Ascending aorta (tissue), 2 donors: ENCODE measurements at places on chromosomes 2 and 18. TPM values are rescaled to one million over a fixed set of nuclear protein-coding genes. Genes with fewer than 3 reads are reported as not detected.

The CAPN14 gene
- not detected for total RNA-seq

The UCN gene
- not detected for total RNA-seq

The CTAGE1 gene
- not detected for total RNA-seq

The CHRNG gene
- total RNA-seq, result not detected

The ANKMY1 gene
- 14.4 TPM for total RNA-seq

The SERPINB3 gene
- total RNA-seq, result 0.21 TPM

The UPP2 gene
- not detected for total RNA-seq

The ANKRD12 gene
- 11.4 TPM for total RNA-seq

DNA sequence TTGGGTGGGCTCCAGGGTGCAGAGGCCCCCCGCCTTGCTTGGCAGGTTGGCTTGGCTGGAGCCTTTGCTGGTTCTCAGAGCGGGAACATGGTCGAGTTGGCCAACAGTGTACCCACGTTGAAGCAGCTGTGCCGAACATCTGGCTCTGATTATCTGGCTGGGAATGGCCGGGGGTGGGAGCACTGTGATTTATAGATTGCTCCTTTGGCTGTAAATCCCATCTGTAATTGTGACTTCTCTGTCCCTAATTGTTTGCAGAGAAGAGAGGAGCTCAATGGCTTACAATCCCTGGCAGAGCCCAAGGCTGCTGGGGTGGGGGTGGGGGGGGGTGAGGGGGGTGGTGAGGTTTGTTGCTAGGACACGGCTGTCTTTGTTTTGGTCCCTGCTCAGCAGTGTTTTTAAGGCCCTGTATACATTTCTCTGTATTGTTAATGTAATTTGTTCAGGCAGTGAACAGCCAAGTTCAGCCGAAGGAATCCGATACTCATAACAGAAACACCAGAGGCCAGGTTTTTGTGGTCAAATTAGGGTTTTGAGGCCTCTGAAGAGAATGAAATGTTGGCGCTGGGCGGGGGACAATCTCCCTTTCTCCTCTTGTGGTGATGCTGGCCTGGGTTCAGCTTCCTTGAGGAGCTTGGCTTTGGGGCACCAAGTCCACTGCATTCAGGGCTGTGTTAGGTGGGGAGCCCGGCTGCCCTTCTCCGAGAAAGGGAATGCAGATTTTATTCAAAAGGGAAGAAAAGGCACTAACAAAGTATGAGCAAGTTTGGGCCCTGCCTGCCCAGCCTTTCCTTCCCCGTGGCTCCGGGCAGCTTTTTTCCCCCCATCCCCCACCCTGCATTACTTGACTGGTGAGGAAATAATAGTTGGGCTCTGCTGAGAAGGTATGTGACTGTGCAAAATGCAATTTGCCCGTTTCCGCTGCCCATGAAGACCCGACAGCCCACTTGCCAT lies 82.5 kb downstream of the TCF7L1 start:
- H3K27ac ChIP-seq, result peak overlapping the region; percentile 51
- H3K4me1 ChIP-seq, result peaks cover 35% of the 10 kb centered on the region
- no peaks in the 10 kb centered on the region for H3K27me3 ChIP-seq

DNA sequence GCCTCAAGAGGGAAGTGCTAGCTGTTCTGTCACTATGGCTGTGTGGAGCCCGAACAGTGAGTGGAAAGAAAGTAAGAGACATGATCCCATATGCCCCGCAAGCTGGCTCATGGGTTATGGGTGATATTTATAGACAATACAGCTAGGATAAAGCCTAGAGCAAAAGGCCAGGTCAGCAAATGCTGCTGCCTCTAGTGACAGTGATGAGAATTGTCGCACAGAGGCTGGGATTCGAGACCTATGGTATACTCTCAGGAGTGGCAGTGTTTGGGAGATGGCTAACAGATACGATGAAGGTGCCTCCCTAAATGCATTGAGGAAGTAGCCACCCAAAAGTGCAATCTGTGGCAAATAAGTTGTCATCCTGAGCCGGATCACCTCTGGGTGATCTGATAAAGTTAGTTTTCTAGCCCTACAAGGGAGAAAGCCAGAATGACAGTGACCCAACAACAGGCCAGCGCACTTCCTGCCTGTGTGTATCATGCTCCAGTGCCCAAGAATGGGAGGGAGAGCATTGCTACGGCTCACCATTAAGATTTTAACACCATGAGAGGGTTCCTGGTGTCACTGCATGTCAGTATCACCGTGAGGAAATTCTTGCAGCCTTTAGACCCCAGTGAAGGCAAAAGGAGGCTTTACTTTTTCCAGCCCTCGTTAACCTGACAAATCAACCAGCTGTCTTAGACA lies 92.2 kb upstream of the TGFA start:
- no peaks in the 10 kb centered on the region for H3K4me1 ChIP-seq
- no peak overlapping the region for H3K4me3 ChIP-seq
- DNase-seq, result no peak
- no peaks in the 10 kb centered on the region for H3K36me3 ChIP-seq
- no peaks in the 10 kb centered on the region for H3K27me3 ChIP-seq
- H3K27ac ChIP-seq, result no peak overlapping the region

- no peaks in the 10 kb centered on the region for H3K36me3 ChIP-seq
- DNase-seq, result peak; percentile 87
- peaks cover 22% of the 10 kb centered on the region for H3K4me1 ChIP-seq
- H3K27me3 ChIP-seq, result no peaks in the 10 kb centered on the region
- H3K4me3 ChIP-seq, result peak overlapping the region; percentile 68
- H3K27ac ChIP-seq, result peak overlapping the region; percentile 89
Measured at GRCh38 chr18:13217466-13217961, 1.0 kb upstream of the LDLRAD4 start.

- no peak overlapping the region for H3K4me3 ChIP-seq
- no peaks in the 10 kb centered on the region for H3K27me3 ChIP-seq
- no peak for DNase-seq
- no peak overlapping the region for H3K27ac ChIP-seq
- H3K36me3 ChIP-seq, result no peaks in the 10 kb centered on the region
- peaks cover 13% of the 10 kb centered on the region for H3K4me1 ChIP-seq
Measured at GRCh38 chr18:9740071-9740470, 32.0 kb downstream of the RAB31 start.

GRCh38 chr18:30288662-30289414 lies 753.7 kb downstream of the DSC3 start:
- no peak overlapping the region for H3K27ac ChIP-seq
- H3K4me3 ChIP-seq, result no peak overlapping the region
- no peaks in the 10 kb centered on the region for H3K27me3 ChIP-seq
- no peak for DNase-seq
- H3K4me1 ChIP-seq, result no peaks in the 10 kb centered on the region
- H3K36me3 ChIP-seq, result no peaks in the 10 kb centered on the region

GRCh38 chr2:20034821-20035220 lies 16.6 kb downstream of the LAPTM4A start:
- H3K27ac ChIP-seq, result no peak overlapping the region
- no peaks in the 10 kb centered on the region for H3K27me3 ChIP-seq
- no peak for DNase-seq
- H3K36me3 ChIP-seq, result peaks cover 78% of the 10 kb centered on the region
- no peaks in the 10 kb centered on the region for H3K4me1 ChIP-seq
- H3K4me3 ChIP-seq, result no peak overlapping the region

DNA sequence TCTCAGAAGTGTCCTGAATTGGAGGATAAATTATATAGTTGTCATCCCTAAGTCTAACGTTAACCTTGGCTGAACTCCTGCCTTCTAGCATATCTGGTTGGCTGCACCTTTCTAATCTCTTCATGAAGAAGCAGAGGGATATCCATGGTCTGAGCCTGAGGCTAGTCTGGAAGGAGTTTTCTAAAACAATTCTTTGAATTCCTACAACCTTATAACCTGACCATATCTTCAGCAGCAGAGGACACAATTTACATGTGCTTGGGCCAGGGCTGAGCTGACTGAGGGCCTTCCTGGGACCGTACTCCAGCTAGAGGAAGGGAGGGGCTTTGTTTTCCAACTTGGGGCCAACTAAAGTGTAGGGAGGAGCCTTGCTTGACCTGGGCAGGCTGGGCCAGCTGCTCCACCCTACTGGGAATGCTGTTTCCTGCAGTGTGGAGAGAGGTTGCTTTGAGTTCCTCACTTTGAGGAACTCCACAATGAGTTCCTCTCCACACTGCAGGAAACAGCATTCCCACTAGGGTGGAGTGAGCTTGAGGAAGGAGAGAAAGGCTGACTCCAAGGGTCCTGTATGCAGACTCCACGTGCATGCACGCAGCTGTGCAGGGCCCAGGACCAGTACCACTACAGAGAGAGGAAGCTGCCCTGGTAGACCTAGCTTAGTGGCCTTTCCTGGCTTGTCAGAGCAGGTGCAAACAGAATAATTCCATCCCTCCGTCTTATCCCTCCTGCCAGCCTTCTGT lies 19.6 kb downstream of the CEP68 start:
- peak overlapping the region; percentile 68 for H3K27ac ChIP-seq
- H3K4me1 ChIP-seq, result peaks cover 16% of the 10 kb centered on the region
- DNase-seq, result no peak
- no peak overlapping the region for H3K4me3 ChIP-seq
- H3K36me3 ChIP-seq, result peaks cover 69% of the 10 kb centered on the region

- DNase-seq, result no peak
- peaks cover 5% of the 10 kb centered on the region for H3K4me1 ChIP-seq
- H3K27me3 ChIP-seq, result no peaks in the 10 kb centered on the region
- no peak overlapping the region for H3K27ac ChIP-seq
Measured at GRCh38 chr2:30445266-30445821, 1.7 kb upstream of the LCLAT1 start.

- no peak overlapping the region for H3K4me3 ChIP-seq
- no peaks in the 10 kb centered on the region for H3K4me1 ChIP-seq
- no peaks in the 10 kb centered on the region for H3K36me3 ChIP-seq
- H3K27ac ChIP-seq, result no peak overlapping the region
- no peaks in the 10 kb centered on the region for H3K27me3 ChIP-seq
- DNase-seq, result no peak
Measured at GRCh38 chr2:71060871-71061270, 7.6 kb upstream of the NAGK start.

DNA sequence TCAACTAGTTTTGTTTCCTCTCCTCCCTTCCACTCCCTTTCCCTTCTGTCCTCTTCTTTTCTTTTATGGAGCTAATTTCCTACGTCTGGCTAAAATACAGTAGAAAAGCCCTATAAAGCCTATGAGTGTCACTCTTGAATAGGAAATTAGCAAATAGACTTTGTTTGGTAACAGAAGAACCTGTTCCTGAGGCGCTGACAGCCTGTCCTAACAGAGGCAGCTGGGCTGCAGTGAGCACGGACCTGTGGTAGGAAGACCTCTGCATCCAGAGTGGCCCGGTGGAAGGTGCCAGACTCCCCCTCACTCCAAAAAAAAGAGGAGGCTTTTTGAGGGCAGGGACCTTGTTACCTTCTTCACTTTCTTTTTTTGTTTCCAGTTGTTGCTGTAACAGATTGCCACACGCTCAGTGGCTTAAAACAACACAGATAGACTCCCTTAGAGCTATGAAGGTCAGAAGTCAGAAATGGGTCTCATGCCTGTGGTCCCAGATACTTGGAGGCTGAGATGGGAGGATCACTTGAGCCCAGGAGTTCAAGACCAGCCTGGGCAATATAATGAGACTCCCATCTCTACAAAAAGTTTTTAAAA lies 81.2 kb upstream of the TXNDC2 start:
- peak overlapping the region; percentile 59 for H3K27ac ChIP-seq
- no peak for DNase-seq
- peaks cover 41% of the 10 kb centered on the region for H3K4me1 ChIP-seq
- no peaks in the 10 kb centered on the region for H3K27me3 ChIP-seq

DNA sequence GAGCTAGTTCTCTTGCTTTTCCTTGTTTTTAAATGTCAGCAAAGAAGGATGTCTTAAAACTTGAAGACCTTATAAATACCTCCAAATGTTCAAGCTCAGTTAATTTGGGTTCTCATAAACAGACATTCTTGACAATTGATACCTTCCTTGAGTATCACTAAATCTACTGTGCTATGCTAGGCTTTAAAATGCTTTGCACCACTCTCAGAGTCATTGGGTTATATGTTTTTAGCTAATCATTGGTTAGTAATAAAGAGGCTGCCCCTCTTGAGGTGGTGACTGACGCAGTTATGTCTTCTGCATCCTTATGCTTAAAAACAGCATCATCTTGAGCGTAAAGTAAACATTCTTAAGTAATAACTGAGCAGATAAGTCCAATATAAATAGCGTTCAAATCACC lies 276.0 kb downstream of the AGPS start:
- no peaks in the 10 kb centered on the region for H3K4me1 ChIP-seq
- no peaks in the 10 kb centered on the region for H3K27me3 ChIP-seq
- no peak overlapping the region for H3K27ac ChIP-seq

DNA sequence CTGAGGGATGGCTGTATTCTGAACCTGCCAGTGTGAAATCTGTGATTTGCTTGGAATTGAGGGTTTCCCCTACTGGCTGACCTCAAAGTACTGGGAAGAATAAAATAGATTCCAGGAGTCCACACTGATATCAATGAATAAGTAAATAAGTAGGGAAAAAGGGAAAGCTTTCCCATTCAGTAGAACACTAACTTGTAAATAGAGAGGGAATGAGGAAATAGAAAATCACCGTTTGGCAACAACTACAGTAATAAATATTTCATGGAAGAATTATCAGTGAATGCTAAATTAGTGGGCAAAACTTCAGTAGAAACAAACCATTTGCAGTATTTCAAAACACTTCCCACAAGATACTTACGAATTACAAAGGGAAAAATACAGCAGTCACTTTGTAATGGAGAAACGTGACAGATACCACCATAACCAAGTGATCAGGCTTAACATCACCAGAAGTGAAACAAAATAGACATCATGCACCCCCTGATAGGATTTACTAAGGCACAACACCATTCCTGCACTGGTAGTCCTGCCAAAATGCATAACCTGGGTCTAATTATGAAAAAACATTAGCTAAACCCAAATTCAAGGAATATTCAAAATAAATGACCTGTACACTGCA lies 88.5 kb downstream of the ICA1L start:
- no peak overlapping the region for H3K27ac ChIP-seq
- no peaks in the 10 kb centered on the region for H3K27me3 ChIP-seq
- H3K36me3 ChIP-seq, result no peaks in the 10 kb centered on the region

- no peak for DNase-seq
- no peak overlapping the region for H3K4me3 ChIP-seq
- no peak overlapping the region for H3K27ac ChIP-seq
- H3K27me3 ChIP-seq, result no peaks in the 10 kb centered on the region
- peaks cover 36% of the 10 kb centered on the region for H3K36me3 ChIP-seq
- H3K4me1 ChIP-seq, result no peaks in the 10 kb centered on the region
Measured at GRCh38 chr18:693466-694187, 18.8 kb downstream of the ENOSF1 start.

DNA sequence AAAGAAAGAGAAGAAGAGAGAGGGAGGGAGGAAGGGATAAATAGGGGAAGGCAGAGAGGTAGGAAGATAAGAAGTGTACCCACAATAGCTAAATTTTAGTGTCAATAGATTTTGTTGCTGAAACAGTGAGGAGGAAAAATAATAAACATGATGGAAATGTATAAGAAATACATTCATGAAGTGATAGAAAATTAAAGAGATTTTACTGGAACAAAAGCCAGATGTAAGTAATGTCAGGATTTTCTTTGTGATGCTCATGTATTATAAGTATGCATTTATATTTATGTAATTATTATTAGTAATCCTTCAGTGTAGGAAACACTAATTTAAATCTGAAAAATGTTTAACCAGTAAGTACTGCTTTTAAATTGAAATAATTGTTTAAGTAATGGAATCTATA lies 1125.2 kb upstream of the FANCL start:
- H3K27ac ChIP-seq, result no peak overlapping the region
- no peak for DNase-seq
- no peak overlapping the region for H3K4me3 ChIP-seq
- H3K36me3 ChIP-seq, result no peaks in the 10 kb centered on the region
- no peaks in the 10 kb centered on the region for H3K4me1 ChIP-seq

GRCh38 chr2:224952936-224953657 lies 89.2 kb downstream of the DOCK10 start:
- H3K36me3 ChIP-seq, result no peaks in the 10 kb centered on the region
- DNase-seq, result no peak
- peaks cover 10% of the 10 kb centered on the region for H3K4me1 ChIP-seq
- no peak overlapping the region for H3K27ac ChIP-seq
- H3K4me3 ChIP-seq, result no peak overlapping the region
